ENCODE measurements at places on chromosomes 12 and 14.
A peak's percentile ranks its signal among the peaks of the same experiment; 100 is the strongest.

GRCh38 chr12:56839915-56840325 is 76.8 kb downstream of the HSD17B6 start:
- DNase-seq, result peak; percentile 59

DNA sequence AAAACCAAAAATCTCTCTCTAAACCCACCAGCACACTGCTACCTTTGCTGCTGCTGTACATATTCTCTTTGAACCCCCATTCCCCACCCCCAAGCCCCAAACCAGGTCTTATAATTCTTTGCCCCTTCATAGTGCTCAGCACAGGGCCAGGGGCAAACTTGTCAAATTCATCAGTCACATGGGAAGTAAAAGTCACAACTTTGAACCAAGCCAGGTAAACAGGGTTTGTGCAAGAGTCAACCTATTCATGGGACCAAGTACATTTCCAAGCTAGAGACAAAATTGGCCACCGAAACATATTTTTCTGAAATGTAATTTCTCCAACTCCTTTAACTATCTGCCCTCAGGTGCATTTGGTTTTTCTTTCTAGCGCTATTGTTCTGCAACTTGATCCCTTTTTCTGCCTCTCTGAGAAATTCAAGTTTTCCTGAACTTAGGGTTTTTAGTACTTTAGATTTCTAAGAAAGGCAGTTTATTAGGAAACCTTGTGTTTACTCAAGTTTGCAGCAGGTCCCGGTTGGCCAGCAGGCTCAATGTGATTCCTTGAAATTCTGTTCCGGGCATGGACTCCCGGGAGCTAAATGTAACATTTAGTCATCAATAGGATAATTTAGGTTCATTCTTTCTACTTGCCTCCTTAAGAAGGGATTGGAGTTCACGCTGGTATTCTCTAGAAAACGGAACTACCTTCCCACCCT is 230.5 kb downstream of the EFCAB11 start:
- peak; percentile 47 for DNase-seq

DNA sequence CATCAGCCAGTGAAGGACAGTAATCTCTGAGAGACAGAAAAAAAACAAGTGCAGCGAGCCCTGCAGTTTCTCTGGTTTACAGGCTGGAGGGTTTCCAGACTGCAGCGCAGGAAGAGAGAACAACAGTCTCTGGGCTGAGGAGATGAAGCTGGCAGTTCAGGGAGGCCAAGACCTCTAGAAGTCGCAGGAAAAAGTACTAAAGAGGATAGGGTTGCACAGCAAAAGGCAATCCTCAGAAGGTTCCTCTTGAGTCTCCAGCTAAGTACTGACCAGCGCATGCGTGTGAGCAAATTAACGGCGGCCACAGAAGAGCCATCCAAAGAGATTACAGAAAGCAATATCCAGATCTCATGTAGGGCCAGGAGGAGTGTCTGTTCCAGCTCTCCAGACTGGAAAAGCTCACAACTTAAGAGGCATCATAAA is 12.2 kb upstream of the CCDC60 start:
- no peak for DNase-seq

DNA sequence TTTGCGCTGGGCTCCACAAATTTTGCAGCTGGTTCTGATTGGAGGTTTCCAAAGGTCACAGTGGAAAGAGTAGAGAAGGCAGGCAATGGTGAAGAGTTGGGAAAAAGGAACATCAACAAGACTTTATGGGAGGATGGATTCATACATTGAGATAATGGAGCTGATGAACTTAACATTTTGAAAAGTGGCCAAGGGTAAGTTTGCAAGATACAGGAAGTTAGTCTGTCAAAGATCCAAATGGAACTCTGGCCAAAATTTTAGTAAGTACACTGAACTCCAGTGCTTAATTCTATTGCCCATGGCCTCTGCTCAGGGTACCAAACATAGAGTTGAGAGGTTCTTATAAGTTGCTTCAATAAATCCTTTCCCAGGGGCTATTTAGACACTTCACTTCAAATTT is 15.6 kb downstream of the CCER1 start:
- DNase-seq, result no peak

GRCh38 chr14:75077794-75078193 is 8.4 kb downstream of the ZC2HC1C start:
- no peak for DNase-seq

DNA sequence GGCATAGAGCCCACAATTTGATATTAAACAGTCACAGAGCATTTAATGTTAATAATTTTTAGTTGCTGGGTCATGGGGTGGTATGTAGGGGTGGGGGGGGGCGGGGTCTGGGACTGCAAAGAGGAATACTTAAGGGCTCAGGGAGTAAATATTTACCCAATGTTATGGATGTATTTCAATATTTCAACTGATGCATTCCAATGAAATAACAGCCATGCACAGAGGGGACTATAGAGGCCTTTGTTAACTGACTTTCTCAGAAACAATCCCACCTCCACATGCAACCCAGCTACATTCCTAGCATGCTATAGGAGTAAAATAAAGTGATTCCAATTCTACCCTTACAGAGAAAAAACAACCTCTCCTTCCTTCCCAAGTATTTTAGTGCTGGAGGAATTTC is 7.9 kb upstream of the BBS10 start:
- DNase-seq, result no peak

- DNase-seq, result no peak
Observed at GRCh38 chr12:29681370-29681769, 102.4 kb downstream of the TMTC1 start.

- no peak for DNase-seq
Observed at GRCh38 chr14:49250109-49250508, 336.1 kb downstream of the RPS29 start.

DNA sequence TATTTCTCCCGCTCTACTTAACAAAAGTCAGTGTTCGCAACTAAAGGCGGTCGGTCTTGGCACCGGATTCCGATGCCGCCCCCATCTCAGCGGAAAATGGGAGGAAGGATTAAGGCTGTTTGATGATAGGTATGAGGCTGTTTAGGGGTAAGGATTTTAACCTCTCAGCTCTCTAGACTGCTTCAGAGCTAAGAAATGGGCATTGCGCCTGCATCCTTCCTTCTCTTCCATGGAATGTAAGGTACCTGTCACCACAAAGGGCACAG is 1.4 kb downstream of the COCH start:
- no peak for DNase-seq

- no peak for DNase-seq
Observed at GRCh38 chr12:57096099-57096572, 7.2 kb downstream of the NAB2 start.

DNA sequence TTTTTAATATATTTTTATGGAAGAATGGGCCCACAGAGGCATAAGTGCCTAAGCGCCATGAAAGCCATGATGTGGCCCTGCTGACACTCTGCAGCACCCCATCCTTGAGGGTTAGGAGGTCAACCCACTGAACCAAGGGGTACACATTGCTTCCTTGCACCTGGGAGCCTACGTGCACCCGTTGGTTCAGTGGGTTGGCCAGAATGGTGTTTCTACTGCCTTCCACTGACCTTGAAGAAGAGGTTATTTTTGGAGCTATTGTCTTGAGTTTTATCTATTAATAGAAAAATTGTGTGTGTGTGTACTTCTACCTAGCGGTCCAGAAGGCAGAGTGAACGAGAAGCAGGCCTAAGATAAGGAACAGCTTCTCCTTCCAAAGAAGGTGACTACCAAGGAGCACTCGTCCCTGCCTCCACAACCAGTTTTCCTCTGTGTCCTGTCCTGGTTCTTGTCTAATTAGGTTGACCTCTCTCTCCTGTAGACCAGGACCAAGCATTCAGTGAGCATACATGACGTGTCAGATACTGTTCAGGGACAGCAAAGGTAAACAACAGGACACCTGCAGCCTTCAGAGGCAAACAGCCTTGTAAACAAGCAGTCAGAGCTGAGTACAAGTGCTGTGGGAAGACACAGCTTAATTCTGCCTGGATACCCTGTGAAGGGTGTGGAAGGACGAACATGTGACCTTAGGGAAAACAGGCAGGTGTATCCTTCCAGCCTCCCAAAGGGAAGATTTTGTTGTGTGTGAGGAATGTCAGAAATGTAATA is 30.4 kb upstream of the PLEK2 start:
- DNase-seq, result no peak

GRCh38 chr12:49048953-49049352 is 11.6 kb downstream of the KMT2D start:
- DNase-seq, result no peak

GRCh38 chr14:76509311-76509710 is 133.4 kb downstream of the ESRRB start:
- no peak for DNase-seq

DNA sequence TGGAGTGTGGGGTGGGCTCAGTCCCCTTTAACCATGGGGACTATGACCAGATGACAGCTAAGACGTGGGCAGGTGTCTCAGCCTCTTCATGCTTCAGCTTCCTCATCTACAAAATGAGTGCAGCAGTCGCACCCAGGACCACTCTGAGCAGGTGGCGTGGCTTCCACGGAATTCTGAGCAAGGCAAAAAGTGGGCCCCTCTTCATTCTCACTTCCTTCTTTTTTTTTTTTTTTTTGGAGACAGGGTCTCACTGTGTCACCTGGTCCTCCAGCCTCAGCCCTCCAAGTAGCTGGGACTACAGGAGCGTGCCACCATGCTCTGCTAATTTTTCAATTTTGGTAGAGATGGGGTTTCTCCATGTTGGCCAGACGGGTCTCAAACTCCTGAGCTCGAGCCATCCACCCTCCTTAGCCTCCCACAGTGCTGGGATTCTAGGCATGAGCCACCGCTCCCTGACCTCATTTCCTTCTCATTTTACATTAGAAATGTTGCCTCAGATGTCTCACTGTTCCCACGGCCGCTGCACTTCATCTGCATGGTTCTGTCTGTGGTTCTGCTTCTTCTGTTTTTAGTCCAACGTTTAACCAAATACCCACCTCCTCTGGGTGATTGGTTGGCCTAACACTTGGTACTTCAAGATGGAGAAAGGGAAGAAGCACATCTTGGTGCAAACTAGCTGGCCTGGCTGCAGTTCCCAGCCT is 41.3 kb upstream of the BCL7A start:
- DNase-seq, result peak; percentile 57

DNA sequence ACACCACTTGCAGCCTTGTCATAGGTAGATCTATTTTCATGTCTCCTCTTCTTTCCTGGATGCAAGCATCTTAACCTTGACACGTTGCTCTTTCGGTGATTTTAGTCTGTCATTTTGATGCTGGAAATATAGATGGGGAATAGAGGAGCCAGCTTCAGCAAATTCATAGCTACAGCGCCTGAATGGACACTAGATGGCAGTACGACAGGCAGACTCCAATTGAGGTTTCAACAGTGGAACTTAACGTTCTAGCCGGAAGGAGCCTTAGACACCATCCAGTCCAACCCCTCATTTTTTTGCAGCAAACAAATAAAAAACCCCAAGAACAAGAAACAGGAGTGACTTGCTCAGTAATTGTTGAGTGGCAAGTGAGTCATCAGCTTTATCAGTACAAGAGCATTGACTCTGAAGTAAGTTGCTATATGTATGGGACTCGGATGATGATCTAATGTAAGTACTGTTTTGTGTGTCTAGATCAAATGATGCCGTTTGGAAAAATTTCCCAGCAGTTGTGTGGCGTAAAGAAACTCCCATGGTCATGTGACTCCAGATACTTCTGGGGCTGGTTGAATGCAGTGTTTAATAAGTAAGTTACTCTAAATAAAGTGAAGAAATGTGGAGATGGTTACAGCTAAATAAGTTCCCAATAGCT is 9.0 kb downstream of the DMAC2L start:
- DNase-seq, result peak; percentile 96

GRCh38 chr14:22052795-22053194 is 379.2 kb upstream of the OR4E1 start:
- DNase-seq, result no peak

DNA sequence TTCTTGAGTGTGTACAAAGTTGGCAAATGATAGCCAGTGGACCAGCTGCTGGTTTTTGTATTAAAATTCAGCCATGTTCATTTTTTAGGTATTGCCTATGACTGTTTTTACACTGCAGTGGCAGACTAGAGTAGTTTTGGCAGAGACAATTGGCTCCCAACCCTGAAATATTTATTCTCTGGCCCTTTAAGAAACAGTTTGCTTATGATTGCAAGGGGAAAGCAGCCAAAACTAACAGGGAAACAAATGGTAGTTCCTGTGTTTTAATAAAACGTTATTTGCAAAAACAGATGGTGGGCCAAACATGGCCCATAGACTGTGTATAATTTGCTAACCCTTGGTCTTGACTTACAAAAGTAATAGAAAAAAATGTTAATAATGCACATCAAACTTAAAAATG is 110.2 kb downstream of the ALX1 start:
- no peak for DNase-seq

GRCh38 chr12:99005601-99006000 is 360.5 kb downstream of the APAF1 start:
- no peak for DNase-seq

- DNase-seq, result no peak
Observed at GRCh38 chr14:75844486-75844885, 137.3 kb downstream of the TGFB3 start.

GRCh38 chr14:64095620-64096019 is 198.6 kb downstream of the ESR2 start:
- no peak for DNase-seq

DNA sequence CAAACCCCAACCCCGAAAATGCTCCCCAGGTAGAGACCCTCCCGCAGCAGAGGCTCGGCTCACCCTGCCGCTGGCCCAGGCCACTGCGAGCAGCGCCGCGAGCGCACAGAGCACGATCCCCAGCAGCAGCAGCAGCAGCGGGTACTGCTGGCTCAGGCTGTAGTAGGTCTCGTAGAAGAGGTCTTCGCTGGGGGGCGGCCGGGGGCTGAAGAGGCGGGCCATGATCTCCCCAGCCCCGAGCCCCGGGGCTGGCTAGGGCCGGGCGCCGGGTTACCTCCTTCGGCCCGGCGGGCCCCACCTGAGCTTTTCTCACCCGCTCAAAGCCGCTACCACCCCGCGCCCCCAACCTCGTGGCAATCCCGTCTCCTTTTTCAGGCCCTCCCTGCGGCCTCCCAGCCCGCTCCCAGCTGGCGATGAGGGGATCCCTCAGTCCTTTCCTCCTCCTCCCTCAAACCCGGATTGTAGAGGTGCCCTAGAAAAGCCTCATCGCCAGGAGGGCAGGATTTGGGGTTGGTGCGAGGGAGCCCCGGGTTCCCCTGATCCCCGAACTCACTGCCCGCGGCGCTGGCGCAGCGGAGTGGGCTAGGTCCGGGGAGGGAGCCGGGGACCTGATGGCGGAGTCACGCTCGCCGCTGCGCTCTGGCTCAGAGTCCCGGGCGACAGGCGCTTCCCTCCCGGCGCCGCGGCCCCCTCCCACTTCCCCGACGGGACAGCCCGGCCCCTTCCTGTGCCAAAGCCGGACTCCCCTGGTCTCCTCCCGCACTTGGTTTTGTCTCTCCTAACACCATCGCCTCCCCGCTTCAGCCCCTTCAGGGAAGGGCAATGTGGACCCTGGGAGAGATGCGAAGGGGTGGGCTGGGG is at the start of gene ADCY4:
TSS of gene ADCY4 (minus strand) at position 641 of the 861 bp plus-strand sequence. CDS start at position 222, 419 bp downstream.
- DNase-seq, result no peak

- DNase-seq, result no peak
Observed at GRCh38 chr12:131900397-131900796, 6.0 kb downstream of the ULK1 start.

All from Kasumi-1 (cell line).